ENCODE measurements at places on chromosomes 5 and 9. TPM values are rescaled to one million over a fixed set of nuclear protein-coding genes. Genes with fewer than 3 reads are reported as not detected.

PIP5K1B gene
- total RNA-seq, result 0.30 TPM

DNA sequence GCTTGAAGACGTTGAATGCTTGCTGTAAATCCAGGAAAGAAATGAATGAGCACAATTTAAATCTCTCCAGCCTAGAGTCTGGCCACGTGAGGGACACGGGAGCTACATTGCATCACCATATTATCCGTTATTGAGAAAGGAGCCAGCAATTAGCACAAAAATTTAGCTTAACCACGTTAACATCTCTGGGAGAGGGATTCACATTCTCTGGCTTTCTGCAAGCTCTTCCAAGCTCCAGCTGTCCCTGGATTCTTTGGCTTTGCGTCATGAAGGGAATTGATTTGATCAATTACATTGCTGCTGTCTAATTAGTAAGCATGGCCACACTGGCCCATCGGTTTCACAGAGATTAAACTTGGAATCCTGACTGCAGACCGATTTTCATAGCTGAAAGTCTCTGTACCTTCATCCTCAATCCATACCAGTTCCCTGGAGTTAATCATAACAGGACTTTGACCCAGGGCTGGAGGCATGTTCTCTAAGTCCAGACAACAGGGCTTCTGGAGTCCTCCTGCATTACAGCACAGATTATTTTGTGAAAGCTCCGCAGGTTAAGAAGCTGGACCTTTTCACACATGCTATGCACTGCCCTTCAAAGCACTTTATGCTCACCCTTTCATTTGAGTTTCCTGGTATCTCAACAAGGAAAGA, 31.6 kb downstream of the ADRA1B start:
- no peak for DNase-seq

DNA sequence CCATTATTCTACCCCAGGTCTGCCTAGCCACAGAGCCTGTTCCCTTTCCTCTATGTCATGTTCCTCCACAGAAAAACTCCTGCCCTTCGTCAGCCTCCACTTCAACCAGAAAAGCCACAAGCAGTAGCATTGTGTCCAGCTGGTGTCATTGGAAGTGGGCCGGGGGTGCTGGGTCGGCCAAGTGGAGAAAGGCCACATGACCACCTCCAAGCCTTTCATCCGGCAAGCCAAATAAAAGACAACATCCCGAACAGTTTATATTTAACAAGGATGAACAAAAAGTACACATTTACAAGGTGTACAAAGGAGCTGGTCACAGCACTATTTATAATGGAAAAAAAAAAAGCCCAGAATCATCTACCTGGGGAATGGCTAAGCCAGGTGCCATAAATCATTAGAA, 16.1 kb upstream of the SPOCK1 start:
- DNase-seq, result no peak

GRCh38 chr5:135227064-135228022, 171.7 kb downstream of the MACROH2A1 start:
- DNase-seq, result no peak

DNA sequence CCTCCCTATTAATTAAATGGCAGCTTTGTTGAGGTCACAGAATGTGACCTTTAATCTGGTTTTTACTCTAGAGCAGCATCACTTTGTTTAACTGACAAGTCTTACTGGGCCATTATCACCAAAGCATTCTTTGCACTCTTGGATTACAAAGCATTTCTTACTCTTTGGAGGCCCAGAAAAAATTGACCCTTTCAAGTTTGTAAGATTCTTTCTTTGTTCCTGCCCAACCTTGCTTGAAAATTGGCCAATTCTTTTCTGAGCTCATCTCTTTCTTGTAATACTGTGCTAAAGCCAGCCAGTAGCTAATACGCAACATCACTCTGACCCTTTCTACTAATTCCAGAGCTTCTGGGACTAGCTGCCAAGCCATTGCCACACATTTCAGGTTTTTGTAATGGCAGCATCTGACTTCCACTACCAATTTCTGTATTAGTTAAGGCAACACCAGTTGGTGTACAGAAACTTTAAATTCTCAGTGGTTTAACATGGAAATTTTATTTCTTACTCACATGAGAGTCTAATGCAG, 131.6 kb downstream of the PRDM6 start:
- DNase-seq, result no peak

GRCh38 chr9:90300611-90301276, 341.9 kb downstream of the DIRAS2 start:
- DNase-seq, result no peak

Measured in left lobe of liver (tissue), 2 donors.